ENCODE measurements at places on chromosomes 11 and 22.

DNA sequence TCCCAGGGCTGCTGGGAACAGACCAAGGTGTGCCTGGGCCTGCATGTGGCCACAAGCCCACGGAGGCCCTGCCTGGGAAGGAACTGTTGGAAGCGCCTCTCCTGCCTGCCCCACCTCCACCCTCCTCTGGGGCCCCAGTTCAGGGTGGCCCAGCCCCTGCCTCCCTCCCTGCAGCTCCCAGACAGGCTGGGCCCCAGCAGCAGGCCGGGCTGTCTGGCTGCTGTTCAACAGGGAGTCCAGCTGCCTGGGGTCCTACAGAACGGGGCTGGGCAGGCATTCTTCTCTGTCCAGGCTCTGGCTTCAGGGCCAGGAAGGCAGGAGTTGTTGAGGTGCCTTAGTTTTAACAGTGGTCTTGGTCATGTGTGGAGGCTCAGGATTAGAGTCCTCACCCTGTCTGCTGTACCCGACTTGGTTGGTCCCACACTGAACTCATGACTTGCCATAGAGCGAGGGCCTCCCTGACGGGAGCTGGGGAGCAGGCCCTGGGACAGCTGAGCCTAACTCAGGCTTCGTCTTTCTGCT, 11.8 kb downstream of the PRDM11 start:
- no peak for DNase-seq

DNA sequence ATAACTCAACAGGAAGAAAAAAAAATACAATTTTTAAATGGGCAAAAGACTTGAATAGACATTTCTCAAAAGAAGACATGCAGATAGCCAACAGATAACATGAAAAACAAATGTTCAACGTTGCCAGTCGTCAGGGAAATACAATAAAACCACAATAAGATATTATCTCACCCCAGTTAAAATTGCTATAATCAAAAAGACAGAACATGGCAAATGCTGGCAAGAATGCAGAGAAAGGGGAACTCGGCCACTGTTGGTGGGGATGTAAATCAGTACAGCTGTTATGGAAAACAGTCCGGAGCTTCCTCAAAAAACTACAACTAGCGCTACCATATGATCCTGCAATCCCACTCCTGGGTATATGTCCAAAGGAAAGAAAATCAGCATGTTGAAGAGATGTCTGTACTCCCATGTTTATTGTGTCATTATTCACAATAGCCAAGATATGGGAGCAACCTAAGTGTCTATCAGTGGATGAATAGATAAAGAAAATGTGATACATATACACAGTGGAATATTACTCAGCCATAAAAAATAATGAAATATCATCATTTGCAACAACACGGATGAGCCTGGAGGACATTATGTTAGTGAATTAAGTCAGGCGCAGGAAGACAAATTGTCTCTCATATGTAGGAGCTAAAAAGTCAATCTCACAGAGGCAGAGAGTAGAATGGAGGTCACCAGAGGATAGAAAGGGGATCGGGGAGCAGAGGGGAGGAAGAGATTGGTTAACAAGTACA, 12.2 kb upstream of the CYTH4 start:
- no peak for DNase-seq

- DNase-seq, result no peak
Measured at GRCh38 chr11:69377029-69377952, 83.3 kb downstream of the MYEOV start.

DNA sequence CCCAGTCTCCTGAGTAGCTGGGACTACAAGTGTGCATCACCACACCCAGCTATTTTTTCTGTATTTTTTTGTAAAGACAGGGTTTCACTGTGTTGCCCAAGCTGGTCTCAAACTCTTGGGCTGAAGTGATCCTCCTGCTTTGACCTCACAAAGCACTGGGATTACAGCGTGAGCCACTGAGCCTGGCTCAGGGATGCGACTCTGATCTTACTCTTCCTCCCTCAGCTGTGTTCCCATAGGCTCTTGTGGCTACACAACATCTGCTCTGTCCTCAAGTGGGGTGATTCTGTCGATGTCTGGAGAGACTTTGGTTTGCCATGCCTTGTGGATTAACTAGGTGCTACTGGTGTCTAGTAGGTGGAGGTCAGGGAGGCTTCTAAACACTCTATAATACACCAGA, 127.0 kb upstream of the SERPIND1 start:
- no peak for DNase-seq

Measured in cortex of kidney (tissue), 1 donor.